Activated CD8-positive, alpha-beta memory T cell treated with anti-CD3 and anti-CD28 coated beads for 1 hour (primary cell): ENCODE measurements at places on chromosomes 2 and 18.

- DNase-seq: no peak
Observed at GRCh38 chr2:237466211-237466610, 20.8 kb upstream of the MLPH start.

- DNase-seq: no peak
Observed at GRCh38 chr2:23138701-23139100, 246.3 kb upstream of the KLHL29 start.

DNA sequence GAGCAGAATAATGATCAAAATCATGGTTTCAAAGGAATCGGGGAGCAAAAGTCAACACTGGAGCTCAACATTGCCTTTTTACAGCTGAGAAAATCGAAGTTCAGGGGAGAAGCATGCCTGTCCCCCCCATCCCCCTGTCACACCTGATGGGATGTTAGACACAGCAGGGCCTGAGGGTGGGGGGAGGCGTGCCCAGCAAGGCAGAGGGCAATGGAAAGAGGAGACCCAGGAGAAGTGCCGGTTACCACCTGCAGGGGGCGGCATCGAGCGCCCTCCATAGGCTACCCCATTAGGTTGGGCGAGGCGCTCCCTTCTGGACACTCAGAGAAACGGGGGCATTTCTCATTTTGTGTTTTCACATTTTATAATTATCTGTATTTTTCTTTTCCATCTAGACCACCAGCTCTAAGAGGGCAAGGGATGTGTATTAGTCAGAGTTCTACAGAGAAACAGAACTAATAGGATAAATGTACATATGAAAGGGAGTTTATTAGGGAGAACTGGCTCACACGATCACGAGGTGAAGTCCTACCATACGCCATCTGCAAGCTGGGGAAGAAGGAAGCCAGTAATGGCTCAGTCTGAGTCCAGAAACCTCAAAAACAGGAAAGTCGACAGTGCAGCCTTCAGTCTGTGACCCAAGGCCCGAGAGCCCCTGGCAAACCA lies 271.3 kb downstream of the LRATD1 start:
- DNase-seq: no peak

GRCh38 chr2:181991171-181991885 lies 5.7 kb downstream of the PPP1R1C start:
- no peak for DNase-seq
